ENCODE measurements at places on chromosomes 16 and 17.

DNA sequence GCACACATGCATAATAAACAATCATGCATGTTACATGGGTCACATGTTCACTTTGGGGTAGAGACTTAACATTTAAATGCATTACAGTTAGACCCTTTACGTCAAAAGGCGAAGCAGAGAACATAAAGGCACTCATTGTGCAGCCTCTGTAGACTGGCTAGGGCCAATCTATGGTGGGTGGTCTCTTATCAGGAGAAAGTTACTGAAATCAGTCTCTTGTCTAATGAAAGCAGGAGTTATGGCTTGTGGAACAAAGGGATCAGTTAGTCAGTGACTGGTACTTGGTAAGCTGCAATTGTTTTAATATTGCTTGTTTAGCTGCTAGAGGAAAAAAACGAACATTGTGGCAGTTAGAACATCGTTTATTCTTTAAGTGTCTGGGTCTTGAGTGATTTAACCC is 1.4 kb upstream of the CNEP1R1 start:
- no peak for DNase-seq

- DNase-seq = no peak
Measured at GRCh38 chr17:48198950-48199541, 91.5 kb downstream of the SNX11 start.

GRCh38 chr16:54937671-54938211 is 7.1 kb downstream of the IRX5 start:
- DNase-seq = no peak

- no peak for DNase-seq
Measured at GRCh38 chr16:54946909-54947308, 16.2 kb downstream of the IRX5 start.

- no peak for DNase-seq
Measured at GRCh38 chr16:22670551-22671041, 143.4 kb upstream of the HS3ST2 start.

- DNase-seq = no peak
Measured at GRCh38 chr17:9001559-9001958, 19.8 kb upstream of the NTN1 start.

- DNase-seq = no peak
Measured at GRCh38 chr16:47538472-47538871, 77.3 kb downstream of the PHKB start.

DNA sequence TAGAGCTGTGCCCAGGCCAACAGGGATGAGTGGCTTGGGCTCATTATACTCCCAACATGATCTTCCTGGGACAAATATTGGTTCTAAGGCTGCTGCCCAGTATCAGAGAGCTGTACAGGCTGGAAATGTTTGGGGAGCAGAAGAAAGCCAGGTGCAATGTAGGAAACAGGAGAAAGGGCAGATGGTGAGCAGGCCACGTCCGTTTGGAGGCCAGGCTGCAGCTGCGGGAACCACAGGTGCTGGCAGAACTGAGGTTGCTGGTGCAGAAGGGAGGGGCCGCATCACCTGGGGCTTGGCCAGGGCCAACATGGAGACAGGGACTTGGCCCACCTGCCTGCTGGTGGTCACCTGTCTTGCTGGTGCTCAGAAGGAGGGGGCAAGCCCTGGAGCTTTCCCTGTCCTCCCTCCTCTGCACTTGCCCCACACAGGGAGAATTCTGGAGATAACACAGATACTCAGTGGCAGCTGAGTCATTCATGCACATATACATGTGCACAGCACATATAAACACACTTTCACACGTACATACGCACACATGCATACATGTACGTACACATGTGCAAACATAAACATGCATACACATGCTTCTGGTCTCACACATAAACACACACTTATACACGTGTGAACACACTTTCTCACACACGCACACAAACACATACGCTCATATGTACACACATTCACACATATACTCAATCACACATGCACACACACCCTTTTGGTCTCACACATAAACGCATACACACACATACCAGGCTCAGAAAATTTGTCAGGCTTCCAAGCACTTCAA is 67.7 kb downstream of the WSCD1 start:
- DNase-seq = no peak

- no peak for DNase-seq
Measured at GRCh38 chr17:79620207-79621038, 9.6 kb upstream of the RBFOX3 start.

Measured in NCI-H2171 (cell line).